ENCODE measurements at places on chromosomes 3 and 15.

GRCh38 chr3:190701096-190701532 lies 161.4 kb downstream of the GMNC start:
- no peak for DNase-seq

DNA sequence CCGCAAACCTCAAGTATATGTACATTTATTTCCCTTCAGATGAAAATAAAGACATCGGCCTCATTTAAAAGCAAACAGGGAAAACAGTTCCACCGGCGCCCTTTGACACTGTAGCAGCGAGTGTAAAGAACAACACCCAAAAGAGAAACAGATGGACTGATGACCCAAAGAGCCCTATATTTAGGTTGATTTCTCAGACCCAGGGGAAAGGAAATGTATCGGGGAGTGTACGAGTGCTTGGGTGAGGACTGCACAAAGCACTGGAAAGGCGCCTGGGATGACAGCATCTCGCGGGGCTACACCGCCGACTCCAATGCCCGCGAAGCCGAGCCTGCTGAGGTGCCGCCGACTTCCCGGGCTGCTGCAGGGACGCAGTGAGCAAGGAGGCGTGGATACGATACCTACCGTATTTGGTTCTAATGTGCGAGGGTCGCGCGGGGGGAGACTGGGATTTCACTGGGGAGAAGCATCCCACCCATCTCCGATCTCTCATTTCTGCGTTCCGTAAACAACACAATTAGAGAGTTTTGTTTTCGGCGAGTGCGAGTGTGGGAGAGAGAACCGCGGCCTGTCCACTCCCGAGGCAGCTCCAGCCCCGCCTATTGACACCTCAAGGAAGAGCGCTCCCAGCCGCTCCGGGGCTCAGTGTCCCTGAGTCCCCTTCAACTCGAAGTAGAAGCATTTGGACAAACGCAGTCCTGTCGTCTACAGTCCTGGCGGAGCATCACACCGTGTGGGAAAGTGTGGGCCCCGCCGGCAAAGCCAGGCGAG lies 2.0 kb downstream of the MECOM start:
- DNase-seq = no peak

- peak; percentile 82 for DNase-seq
Observed at GRCh38 chr15:37100109-37100965, at the start of gene MEIS2. MEIS2 (minus strand) TSS chr15:37100549; CDS start chr15:37099466, 1,083 bp downstream.

DNA sequence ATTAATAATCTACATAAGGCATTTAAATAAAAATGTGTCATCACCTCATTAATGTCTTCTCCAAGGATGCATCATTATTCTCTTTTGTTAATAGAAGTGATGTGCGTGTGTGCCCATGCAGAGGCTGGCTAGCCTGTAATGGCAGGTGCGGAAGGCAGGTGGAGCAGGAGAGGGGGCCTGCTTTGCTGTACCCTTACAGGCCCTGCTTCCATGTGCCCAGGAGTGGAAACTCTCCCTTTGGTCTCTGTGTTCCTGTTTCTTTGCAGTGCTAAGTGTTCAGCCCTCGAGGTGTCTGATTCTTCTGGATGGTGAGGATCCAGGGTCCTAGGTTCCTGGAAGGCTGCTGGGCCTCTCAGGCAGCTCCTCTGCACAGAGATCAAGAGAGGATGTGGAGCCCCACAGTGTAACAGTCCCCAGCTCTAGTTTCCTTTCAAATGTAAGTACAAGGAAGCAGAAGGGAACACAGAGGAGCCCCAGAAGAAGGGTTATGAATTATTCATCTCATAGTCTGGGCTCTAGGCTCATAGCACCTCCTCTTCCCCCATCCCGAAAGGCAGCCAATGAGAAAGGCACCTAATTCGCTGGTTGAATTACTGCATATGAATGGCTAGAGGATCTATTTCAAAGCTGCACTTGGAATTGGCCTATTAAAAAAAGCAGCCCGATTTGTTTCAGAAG lies 39.2 kb upstream of the AGBL1 start:
- DNase-seq = peak; percentile 54

GRCh38 chr3:99850608-99851007 lies 32.9 kb downstream of the CMSS1 start:
- DNase-seq = no peak

GRCh38 chr3:97464035-97464434 lies 300.5 kb upstream of the ARL6 start:
- DNase-seq = no peak

- no peak for DNase-seq
Observed at GRCh38 chr3:194522579-194523046, 35.8 kb upstream of the ATP13A3 start.

GRCh38 chr3:156445117-156446090 lies 109.5 kb downstream of the SSR3 start:
- no peak for DNase-seq

DNA sequence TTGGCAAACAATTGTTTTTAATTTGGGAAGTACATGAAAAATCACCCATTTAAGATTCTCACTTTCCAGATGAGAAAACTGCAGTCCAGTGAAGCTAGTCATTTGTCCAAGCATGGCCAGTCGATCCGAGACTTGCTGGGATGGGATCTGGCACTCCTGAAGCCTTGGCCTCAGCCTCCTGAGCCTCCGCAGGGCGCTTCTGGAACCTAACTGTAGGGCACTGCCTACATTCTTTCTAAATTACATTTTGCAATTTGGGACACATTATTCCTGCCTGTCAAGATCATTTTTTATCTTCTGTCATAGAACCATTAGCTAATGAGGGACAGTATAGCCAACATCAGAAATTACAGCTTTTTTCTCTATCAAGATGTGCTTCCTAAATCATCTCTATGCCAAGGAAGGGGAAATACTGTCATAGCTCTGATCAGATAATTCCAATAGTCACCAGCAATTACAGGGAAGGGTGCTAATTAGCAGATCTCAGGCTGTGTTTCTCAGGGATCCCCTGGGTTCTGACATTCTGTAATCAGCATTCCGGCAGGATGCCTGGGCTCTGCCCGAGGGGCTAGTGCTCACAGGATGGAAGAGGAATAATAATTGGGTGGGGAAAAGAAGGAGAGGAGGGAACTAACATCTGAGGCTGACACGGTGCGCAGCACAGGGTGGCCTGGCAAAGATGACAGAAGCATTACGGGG lies 28.3 kb downstream of the ANAPC13 start:
- peak; percentile 31 for DNase-seq

All from H1 (cell line).